ENCODE measurements at places on chromosomes 16 and 17.

DNA sequence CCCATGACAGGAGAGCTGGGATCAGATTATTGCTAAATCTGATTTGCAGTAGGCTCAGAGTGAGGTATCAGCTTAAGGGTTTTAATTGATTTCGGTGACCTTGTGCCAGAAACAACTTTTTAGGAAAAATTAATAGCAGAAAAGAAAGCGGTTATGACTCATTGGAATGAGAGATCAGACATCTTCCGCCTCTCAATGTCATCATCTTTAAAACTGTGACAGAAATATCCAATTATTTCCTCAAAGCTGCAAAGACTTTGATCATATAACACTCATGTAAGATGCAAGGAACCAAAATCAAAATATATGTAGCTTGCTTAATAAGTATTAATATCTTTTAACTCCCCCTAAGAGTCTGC lies 190.1 kb upstream of the FOXF1 start:
- no peak for ATAC-seq

DNA sequence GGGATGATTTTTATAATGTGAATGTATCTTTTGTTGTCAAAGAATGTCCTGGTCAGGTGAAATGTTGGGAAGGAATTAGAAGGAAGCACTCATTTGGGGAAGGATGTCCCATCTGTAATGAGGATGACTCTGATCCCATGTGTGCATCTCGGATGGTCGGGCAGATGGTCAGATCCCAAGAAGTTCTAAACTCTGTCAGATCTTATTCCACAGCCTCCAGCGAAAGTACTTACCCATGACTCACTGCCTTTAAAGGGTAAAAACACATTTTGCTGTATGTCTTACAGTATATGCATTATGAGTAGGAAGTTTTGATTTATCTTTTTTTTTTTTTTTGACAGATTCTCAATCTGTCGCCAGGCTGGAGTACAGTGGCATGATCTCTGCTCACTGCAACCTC lies 548 bp upstream of the KRTAP4-11 start:
- ATAC-seq = no peak

DNA sequence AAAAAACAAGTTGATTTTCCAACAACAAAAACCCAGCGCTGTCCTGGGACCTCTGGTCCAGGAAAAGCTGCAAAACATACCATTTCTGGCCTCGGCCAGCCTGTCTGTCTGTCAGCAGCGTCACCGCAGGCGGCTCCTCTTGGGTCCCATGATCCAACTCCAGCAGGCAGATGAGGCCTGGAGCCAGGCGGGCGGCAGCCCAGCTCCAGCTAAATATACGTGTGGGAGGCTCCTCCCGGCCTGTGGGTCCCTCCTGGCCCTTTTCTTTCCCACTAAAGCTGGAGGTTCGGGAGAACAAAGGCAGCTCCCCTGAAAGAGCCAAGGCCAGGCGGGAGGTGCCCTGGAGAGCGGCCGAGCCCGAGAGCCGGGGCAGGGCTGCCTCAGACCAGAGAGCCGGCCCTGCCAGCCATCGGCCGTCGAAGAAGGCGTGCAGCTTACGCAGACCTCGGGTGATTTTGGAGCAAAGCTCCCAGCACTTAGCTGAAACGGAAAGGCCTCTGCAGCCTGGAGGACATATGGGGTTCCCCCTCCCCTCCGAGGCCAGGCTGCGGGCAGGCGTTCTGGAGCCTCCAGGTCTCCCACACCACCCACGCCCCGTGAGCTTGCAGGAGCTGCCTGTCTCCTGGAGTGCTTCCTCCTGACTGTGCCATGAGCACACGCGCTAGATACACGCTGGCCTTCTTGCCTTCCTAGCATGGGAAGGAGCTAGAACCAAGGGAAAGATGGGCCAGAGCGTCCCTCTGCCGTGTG lies 19.9 kb upstream of the JPH3 start:
- ATAC-seq = no peak

- ATAC-seq = no peak
These were observed 20.6 kb downstream of the NPTX1 start for GRCh38 chr17:80455784-80456183.

- ATAC-seq = peak; percentile 70
These were observed 153.5 kb downstream of the VPS53 start for GRCh38 chr17:561116-561515.
